ENCODE measurements at places on chromosomes 5 and 9. TPM values are rescaled to one million over a fixed set of nuclear protein-coding genes. Genes with fewer than 3 reads are reported as not detected.

Gene INSL6
- not detected for total RNA-seq

Gene RANBP17
- not detected for total RNA-seq

Gene GTF2H2
- 6.5 TPM for total RNA-seq

DNA sequence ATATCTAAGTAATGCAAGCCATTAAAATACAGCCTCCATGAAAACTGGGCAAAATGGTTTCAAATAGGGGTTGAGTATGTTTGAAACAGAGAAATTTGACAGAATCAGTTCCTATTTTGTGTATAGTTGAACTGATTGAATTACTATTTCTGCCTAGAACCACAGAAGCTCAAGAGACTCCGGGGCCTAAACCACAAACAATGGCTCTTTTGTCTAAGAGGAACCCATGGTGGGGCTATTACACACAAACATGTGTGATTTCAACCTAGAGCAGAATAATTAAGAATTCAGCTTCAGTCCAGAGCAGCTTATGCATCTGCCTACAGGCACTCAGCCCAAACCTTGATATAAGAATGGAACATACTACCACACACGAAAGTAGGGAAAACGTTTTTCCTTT, 171.2 kb upstream of the MPDZ start:
- no peak for DNase-seq

GRCh38 chr5:177515580-177515979, 1.2 kb downstream of the DDX41 start:
- DNase-seq: no peak

GRCh38 chr5:139488260-139488659, 5.7 kb upstream of the STING1 start:
- DNase-seq: peak; percentile 35
